Hepatocyte (in vitro differentiated cells): ENCODE measurements at places on chromosomes 11 and 22. TPM values are rescaled to one million over a fixed set of nuclear protein-coding genes. Genes with fewer than 3 reads are reported as not detected.

- no peak overlapping the region for H3K27ac ChIP-seq
- DNase-seq = no peak
- peaks cover 9% of the 10 kb centered on the region for H3K4me1 ChIP-seq
- no peaks in the 10 kb centered on the region for H3K27me3 ChIP-seq
Observed at GRCh38 chr11:64124147-64124546, 41.8 kb downstream of the MACROD1 start.

DNA sequence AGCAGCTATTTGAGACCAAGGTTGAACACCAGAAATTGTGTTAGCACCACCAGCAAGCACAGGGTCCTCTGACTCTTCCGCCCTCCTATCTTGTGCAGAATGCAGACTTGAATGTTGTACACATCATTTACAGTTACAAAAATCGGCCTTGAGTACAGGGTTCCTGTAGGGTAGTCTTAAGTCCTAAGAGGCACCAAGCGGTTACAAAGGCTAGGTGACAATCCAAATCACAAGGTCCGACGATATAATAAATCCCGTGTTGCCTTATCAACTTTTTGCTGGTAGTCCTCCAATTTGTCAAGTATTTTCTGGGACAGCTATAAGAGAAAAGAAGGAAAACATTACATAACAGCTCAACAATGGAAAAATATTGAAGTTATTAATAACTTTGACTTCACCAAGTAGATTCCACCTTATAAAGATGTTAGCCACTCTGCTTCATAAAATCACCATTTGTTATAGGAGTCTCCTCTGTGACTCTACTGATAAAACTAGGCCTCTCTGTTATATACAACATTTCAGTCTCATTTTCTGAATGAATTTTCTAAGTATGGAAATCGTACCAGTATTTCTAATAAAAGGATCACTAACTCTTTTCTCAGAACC lies 11.8 kb upstream of the FNBP4 start:
- no peak overlapping the region for H3K4me3 ChIP-seq
- no peaks in the 10 kb centered on the region for H3K27me3 ChIP-seq
- no peak overlapping the region for H3K27ac ChIP-seq
- H3K36me3 ChIP-seq = no peaks in the 10 kb centered on the region

Gene POLR2F
- 59.4 and 74.3 TPM in 2 replicates for total RNA-seq

DNA sequence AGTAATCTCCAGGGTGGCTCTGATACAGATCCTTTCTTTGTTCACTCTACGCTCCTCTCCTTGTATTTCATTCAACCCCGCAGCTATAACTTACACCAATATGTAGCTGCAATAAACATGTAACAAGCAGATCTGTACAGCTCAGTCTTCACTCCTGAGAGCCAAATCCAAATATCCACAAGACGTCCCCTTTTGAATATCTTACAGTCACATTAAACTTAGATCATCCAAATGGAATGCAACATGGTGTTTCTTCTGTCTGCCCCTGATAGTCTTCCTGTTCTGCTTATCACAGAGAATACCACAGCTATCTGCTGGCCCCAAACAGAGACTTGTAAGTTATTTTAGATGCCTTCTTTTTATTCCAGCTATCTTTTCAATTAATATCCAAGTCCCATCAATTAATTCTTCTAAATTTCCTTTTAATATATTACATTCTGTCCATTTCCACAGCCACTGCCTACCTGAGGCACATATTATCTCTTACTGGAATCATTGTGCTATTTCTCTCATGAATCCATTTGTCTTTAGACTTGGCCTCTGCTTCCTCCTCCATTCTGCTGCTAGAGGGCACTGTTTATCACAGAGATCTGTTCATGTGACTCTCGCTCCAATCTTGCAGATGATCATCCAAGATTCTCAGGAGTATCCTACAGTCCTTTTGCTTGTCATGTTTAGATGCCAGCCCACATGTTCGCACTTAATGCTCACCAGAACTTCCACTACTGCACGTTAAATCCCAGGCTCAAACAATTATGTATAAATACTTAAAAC lies 908.6 kb downstream of the NTM start:
- DNase-seq = peak; percentile 46
- peak overlapping the region; percentile 49 for H3K27ac ChIP-seq
- no peak overlapping the region for H3K4me3 ChIP-seq
- H3K27me3 ChIP-seq = no peaks in the 10 kb centered on the region
- H3K4me1 ChIP-seq = no peaks in the 10 kb centered on the region

- no peaks in the 10 kb centered on the region for H3K27me3 ChIP-seq
- H3K4me3 ChIP-seq = no peak overlapping the region
- H3K27ac ChIP-seq = no peak overlapping the region
- H3K36me3 ChIP-seq = no peaks in the 10 kb centered on the region
- no peaks in the 10 kb centered on the region for H3K4me1 ChIP-seq
Observed at GRCh38 chr11:11318461-11318860, 34.6 kb downstream of the CSNK2A3 start.

GRCh38 chr11:13440100-13440855 lies 22.7 kb downstream of the BTBD10 start:
- H3K4me3 ChIP-seq = no peak overlapping the region
- H3K27ac ChIP-seq = no peak overlapping the region
- no peaks in the 10 kb centered on the region for H3K4me1 ChIP-seq

Gene PTGDR2
- total RNA-seq = 1.2 and 1.3 TPM in 2 replicates

- peak overlapping the region; percentile 28 for H3K27ac ChIP-seq
- DNase-seq = peak; percentile 79
- peaks cover 3% of the 10 kb centered on the region for H3K4me1 ChIP-seq
- H3K27me3 ChIP-seq = no peaks in the 10 kb centered on the region
- H3K4me3 ChIP-seq = peak overlapping the region; percentile 47
- no peaks in the 10 kb centered on the region for H3K36me3 ChIP-seq
Observed at GRCh38 chr22:36977401-36977861, 41.8 kb downstream of the TST start.

- H3K27ac ChIP-seq = no peak overlapping the region
- H3K4me3 ChIP-seq = peak overlapping the region; percentile 99
- no peaks in the 10 kb centered on the region for H3K27me3 ChIP-seq
- no peaks in the 10 kb centered on the region for H3K36me3 ChIP-seq
Observed at GRCh38 chr22:21865041-21865440, 2.4 kb downstream of the MAPK1 start.

- no peak for DNase-seq
- H3K27me3 ChIP-seq = no peaks in the 10 kb centered on the region
- no peak overlapping the region for H3K27ac ChIP-seq
- H3K4me1 ChIP-seq = peaks cover 21% of the 10 kb centered on the region
- H3K4me3 ChIP-seq = no peak overlapping the region
Observed at GRCh38 chr11:93608364-93608763, 53.1 kb upstream of the CEP295 start.

Gene GUCY1A2
- 8.4 and 9.1 TPM in 2 replicates for total RNA-seq

DNA sequence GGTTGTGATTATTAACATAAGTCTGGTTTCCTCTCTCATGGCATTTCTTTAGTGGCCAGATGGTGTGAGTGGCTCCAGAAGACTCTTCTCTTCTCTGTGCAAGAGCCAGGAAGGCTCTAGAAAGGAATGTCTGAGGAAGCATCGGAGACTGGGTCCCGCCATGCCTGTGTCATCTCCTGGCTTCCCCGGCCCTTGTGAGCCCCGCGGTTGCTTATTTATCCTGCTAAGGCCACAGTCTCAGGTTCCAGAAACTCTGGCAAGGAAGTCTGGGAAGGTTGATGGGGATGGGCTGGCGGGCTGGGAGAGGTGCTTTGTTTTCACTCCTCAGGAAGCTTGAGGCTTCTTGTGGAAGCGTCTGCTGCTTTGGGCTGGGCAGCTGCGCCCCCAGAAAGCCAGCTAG lies 18.9 kb downstream of the BCR start:
- H3K27me3 ChIP-seq = no peaks in the 10 kb centered on the region
- no peaks in the 10 kb centered on the region for H3K4me1 ChIP-seq
- no peaks in the 10 kb centered on the region for H3K36me3 ChIP-seq
- no peak overlapping the region for H3K27ac ChIP-seq
- H3K4me3 ChIP-seq = no peak overlapping the region
- DNase-seq = no peak

Gene ACRV1
- not detected in 2 replicates for total RNA-seq

GRCh38 chr11:12284316-12285050 lies 92.9 kb upstream of the PARVA start:
- no peaks in the 10 kb centered on the region for H3K27me3 ChIP-seq
- H3K4me1 ChIP-seq = peaks cover 30% of the 10 kb centered on the region
- no peak overlapping the region for H3K4me3 ChIP-seq
- no peaks in the 10 kb centered on the region for H3K36me3 ChIP-seq

Gene C11orf71
- 8.1 and 9.4 TPM in 2 replicates for total RNA-seq

DNA sequence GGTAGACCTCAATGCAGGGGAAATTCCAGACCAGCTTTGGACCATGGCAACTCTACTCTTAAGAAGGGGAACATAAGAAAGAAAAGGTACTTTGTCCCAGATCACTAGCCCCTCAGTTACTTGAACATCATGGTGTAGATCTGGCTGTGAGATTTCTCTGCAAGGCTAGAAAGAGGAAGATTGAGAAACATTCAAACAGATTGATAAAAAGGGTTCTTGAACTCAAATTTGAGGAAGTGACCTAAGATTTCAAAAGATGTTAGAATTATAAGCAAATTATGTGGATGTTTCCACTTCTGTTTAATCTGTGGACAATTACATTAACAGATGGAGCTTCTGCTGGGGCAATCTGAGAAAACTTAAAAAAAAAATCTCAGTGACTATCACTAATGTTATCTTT lies 21.8 kb upstream of the UPB1 start:
- no peaks in the 10 kb centered on the region for H3K36me3 ChIP-seq
- H3K4me1 ChIP-seq = no peaks in the 10 kb centered on the region
- no peak for DNase-seq
- no peak overlapping the region for H3K4me3 ChIP-seq
- H3K27ac ChIP-seq = no peak overlapping the region

DNA sequence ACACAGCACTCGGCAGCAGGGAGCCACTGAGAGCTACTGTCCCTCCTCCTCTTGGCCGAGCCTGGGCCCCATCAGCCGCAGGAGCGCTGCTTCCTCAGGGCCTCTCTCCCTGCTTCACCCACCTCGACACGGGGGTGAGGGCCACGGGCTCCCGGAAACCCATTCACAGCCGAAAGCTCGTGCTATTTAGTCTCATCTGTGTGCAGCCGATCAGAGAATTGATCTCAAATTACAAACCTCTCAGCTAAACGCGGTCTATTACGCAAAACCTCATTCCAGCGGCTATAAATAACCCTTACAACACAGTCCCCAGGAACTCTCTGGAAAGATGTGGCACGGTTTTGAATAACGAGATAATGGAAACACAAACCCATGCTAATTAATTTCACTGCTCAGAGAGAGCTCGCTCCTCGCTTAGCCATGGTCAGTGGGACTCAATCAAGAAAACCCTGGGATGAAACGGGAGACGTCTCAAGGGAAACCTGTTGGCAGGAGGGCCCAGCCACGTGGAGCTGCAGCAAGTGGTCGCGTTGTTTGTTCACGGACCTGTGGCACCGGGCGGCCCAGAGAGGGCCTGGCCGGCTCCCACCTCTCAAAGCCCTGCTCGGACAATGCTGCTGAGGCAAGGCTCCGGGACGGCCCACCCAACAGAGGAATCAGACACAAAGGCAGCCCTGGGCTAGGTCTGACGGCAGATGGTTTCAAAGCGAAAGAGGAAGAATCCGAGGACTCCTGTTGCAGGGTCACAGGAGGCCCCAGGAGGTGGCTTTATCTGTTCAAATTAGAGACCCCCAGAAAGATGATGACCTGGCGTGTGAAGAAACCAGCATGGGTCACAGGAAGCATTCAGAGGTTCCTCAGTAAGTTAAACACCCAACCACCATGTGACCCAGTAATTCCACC lies 210.5 kb downstream of the CTTN start:
- H3K27ac ChIP-seq = no peak overlapping the region
- no peak for DNase-seq
- no peaks in the 10 kb centered on the region for H3K36me3 ChIP-seq
- no peaks in the 10 kb centered on the region for H3K4me1 ChIP-seq
- no peaks in the 10 kb centered on the region for H3K27me3 ChIP-seq

- H3K36me3 ChIP-seq = no peaks in the 10 kb centered on the region
- no peak overlapping the region for H3K27ac ChIP-seq
- H3K4me3 ChIP-seq = no peak overlapping the region
- peaks cover 28% of the 10 kb centered on the region for H3K27me3 ChIP-seq
- peaks cover 10% of the 10 kb centered on the region for H3K4me1 ChIP-seq
- DNase-seq = peak; percentile 89
Observed at GRCh38 chr22:48574776-48575617, 1252.7 kb downstream of the BRD1 start.

DNA sequence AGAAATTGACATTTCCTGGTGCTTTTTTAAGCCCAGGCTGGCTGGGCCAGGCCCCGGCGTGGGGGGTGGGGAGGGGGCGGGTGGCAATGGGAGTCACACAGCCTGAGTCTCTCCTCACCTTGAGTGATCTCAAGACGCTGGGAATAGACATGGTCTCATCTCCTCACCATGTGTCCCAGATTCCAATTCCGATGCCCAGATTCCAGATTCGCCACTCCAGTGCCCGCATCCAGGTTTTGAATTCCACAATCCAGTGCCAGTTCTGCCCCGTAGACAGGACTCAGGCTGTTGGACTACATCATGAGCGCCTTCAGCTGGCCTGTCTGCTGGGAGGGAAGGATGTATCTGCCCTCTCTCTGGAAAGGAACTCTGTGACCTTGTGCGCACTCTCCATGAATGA lies 19.1 kb downstream of the KCNC1 start:
- H3K27ac ChIP-seq = no peak overlapping the region
- DNase-seq = no peak
- H3K27me3 ChIP-seq = no peaks in the 10 kb centered on the region
- H3K4me3 ChIP-seq = no peak overlapping the region
- no peaks in the 10 kb centered on the region for H3K4me1 ChIP-seq
- H3K36me3 ChIP-seq = no peaks in the 10 kb centered on the region

DNA sequence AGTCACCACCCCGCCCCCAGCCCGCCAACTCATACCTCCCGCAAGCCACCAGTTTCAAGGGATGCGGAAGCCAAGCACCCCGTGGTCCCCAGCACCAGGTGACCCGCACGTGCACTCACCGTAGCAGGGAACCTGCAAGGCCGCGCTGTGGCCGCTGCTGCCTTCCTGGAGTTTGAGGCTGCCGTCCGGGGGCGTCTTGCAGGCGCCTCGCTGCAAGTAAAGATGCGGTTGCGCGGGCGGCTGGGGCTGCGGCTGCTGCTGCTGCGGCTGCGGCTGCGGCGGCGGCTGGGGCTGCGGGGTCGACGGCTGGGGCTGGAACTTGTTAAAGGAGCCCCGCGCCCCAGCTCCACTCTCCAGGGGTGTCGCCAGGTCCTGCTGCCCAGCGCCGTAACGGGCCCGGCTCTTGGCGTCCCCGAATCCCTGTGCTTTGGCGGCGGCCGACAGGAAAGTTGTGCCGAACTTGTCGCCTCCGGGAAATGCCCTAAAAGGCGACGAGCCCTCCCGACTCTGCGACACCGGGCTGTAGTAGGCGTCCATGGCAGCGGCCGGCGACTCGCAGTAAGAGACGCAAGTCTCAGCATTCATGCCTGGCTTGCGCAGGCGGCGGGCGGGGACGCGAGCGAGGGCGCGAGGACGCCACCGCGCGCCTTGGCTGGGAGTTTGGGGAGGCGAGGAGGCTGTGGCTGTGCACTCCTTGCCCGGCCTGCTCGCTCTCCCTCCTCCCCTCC lies at the start of gene ALX4:
TSS of gene ALX4 (minus strand) at position 662 of the 728 bp plus-strand sequence. CDS start at position 585, 77 bp downstream.
- H3K36me3 ChIP-seq = no peaks in the 10 kb centered on the region
- peak within 1 kb of the TSS; percentile 36 for H3K4me3 ChIP-seq
- H3K27ac ChIP-seq = peak within 1 kb of the TSS; percentile 79
- peaks cover 99% of the 10 kb centered on the region for H3K27me3 ChIP-seq
- DNase-seq = peak; percentile 36

Gene IFT27
- 13.7 and 15.3 TPM in 2 replicates for total RNA-seq
